Mesothelial cell of epicardium (in vitro differentiated cells): ENCODE measurements at places on chromosomes 1 and 21. TPM values are rescaled to one million over a fixed set of nuclear protein-coding genes. Genes with fewer than 3 reads are reported as not detected.
A peak's percentile ranks its signal among the peaks of the same experiment; 100 is the strongest.

GRCh38 chr21:38205940-38206339, 50.9 kb upstream of the KCNJ15 start:
- DNase-seq, result no peak

GRCh38 chr1:21956720-21957552, 19.8 kb upstream of the HSPG2 start:
- no peak for DNase-seq

IL10 gene
- total RNA-seq, result not detected in 3 replicates

- DNase-seq, result no peak
Observed at GRCh38 chr21:44511938-44512275, 28.1 kb downstream of the KRTAP10-1 start.

OLFML3 gene
- total RNA-seq, result 115 to 119 TPM (median 118 TPM) in 3 replicates

DNA sequence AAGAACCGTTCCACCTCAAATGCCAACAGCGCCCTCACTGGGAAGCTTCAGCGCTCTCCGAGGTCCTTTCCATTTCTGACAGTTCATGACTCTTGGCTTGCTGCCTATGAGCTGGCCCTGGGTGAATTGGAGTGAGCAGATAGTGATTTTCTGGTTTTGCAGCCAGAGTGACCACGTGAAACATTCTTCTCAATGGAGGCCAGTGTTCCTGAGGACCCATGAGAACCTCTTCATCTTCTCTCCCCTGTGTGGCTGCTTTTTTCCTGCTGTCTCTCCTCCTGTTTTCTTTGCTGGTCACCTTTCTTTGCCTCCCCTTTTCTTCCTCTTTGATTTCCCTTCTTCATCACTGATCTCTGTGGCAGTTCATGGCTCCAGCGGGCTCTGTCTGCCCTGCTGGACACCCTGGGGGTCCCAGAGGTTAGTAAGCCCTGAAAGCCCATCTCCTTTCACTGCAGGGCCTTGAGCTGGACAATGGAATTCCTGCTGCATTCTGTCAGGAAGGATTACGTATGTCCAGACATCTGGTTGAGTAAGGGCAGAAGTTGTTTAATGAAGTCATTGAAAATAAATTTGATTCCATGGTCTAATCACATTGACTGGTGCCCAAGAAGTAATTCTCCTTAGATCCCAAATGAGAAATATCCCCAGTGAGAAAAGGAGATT, 29.9 kb downstream of the VASH2 start:
- DNase-seq, result no peak

GRCh38 chr1:44326024-44326701, 28.9 kb downstream of the ERI3 start:
- DNase-seq, result no peak

BTBD8 gene
- total RNA-seq, result 6.6 to 8.7 TPM (median 8.4 TPM) in 3 replicates

- peak; percentile 66 for DNase-seq
Observed at GRCh38 chr1:13699936-13700520, at the start of gene PRDM2. Gene PRDM2 (plus strand): TSS chr1:13700188. CDS start chr1:13715606, 15,418 bp downstream.

DNA sequence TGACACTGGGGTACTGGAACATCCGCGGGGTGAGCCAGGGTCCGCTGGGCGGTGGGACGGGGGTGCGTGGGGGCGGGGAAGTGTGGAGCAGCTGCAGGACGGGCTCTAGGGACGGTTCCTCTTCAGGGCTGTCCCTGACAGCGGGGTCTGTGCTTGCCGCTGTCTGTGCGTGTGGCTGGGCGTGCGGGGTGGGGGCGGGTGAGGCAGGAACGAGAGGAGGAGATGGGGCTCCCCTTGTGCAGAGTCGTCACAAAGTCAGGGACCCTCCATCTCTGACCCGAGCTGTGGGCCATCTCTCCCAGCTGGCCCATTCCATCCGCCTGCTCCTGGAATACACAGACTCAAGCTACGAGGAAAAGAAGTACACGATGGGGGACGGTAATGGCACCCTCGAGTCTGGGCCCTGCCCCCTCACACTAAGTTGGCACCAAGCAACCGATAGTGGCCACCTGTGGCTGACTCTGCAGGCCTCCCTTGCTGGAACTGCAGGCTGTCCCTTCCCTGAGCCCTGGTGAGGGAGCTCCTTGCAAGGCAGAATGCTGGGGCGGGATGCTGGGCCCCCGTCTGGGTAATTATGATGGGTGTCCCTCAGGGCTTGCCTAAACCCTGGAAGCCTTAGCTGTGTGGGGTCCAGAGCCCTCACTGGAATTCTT, 392 bp downstream of the GSTM2 start:
- DNase-seq, result no peak

DNA sequence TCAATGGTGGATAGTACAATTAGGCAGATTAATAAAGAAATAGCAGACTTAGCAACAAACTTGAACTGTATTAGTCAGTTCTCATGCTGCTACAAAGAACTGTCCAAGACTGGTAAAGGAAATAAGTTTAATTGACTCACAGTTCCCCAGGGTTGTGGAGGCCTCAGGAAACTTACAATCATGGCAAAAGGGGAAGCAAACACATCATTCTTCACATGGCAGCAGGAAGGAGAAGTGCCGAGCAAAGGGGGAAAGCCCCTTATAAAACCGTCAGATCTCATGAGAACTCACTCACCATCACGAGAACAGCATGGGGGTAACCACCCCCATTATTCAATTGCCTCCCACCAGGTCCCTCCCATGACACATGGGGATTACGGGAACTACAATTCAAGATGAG, 27.1 kb upstream of the PDE4B start:
- no peak for DNase-seq

GRCh38 chr1:47757226-47757975, 239.8 kb downstream of the TRABD2B start:
- no peak for DNase-seq

GRCh38 chr1:170853867-170854266, 81.5 kb upstream of the MROH9 start:
- DNase-seq, result no peak

- peak; percentile 76 for DNase-seq
Observed at GRCh38 chr1:64039390-64039926, 164.0 kb upstream of the UBE2U start.

GRCh38 chr1:211715971-211716370, 40.5 kb upstream of the NEK2 start:
- no peak for DNase-seq

INSRR gene
- total RNA-seq, result 0.45 to 0.66 TPM (median 0.51 TPM) in 3 replicates

CNIH3 gene
- 7.3 to 9.2 TPM (median 8.3 TPM) in 3 replicates for total RNA-seq

PLCH2 gene
- total RNA-seq, result 1.7 to 2.1 TPM (median 1.8 TPM) in 3 replicates

GRCh38 chr21:45105906-45106485, 31.6 kb downstream of the ADARB1 start:
- DNase-seq, result no peak

ITGB2 gene
- 0.61 to 1.4 TPM (median 0.74 TPM) in 3 replicates for total RNA-seq

- peak; percentile 82 for DNase-seq
Observed at GRCh38 chr1:39653546-39654031, 14.1 kb upstream of the HEYL start.

DNA sequence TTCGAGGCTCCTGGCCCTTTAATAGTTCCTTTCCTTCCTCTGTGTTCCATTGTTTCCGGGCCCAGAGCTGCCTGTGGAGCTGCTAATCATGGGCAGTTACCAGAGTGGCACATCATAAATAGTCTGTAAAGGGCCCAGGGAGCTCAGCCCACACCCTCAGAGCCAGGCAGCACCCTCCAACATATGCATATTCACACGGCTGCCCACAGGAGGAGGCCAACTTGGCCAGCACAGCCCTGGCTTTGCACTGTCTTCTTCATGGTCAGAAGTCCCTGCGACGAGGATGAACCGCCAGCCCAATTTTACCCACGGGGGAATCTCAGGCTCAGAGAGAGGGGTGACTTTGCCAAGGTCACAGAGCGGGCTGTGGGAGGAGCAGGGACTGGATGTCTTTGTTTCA, 172.5 kb downstream of the TRABD2B start:
- no peak for DNase-seq

TCEANC2 gene
- total RNA-seq, result 6.8 to 9.2 TPM (median 7.8 TPM) in 3 replicates

DNA sequence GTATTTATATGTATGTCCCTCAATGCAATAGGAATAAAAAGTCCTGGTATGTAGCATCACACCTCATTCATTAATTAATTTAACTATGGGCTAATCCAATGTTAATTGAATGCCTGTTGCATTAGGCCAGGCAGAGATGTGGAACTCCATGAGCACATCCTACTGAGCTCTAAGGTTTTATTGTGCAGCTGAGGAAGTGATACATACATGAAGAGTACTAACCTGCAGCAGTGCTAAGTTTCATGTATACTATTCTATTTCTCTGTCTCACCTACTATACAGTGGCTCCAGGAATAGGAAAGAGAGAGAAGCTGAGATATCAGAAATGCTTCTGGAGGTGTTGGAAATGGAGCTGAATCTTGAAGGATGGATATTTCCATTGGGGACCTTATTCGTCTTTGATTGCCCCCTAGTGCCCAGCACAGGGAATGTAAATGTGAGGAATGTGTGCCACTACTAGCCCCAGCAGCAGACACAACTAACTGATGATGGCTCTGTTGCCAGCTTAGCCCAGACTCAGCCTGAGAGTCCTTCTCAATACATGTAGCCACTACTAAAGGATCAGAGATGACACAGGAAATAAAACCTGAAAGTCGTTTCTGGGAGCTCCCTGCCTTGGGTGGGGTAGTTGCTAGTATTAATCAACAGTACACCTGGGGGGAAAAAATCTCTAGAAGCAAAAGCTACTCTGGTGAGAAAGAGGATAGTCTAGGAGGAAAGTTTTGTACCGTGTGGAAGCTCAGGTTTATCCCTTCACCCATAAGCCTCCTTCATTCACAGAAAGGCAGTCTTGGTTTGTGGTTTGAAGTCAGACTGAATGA, 173.3 kb upstream of the FOXD3 start:
- DNase-seq, result no peak

GRCh38 chr1:226063224-226063976, 884 bp downstream of the H3-3A start:
- DNase-seq, result peak; percentile 64

GRCh38 chr21:42414928-42415769, 11.4 kb downstream of the UBASH3A start:
- no peak for DNase-seq

DNA sequence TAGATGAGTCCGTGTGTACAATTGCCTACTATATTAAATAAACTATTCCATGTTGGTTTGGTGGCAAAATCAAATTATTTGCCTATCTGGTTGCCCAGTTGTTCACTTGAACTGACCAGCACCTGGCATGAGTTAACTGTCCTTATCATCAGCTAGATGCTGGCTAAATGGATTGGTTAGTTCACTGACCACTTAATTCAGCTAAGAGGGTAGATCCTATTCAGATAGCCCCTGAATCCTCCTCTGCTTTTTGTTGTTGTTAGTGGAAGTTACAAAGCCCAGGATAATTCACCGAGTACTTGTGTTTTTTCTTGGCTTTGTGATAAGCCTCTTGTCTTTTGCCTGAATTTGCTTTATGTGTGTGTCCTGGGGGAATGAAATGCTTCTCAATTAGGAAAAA, 22.8 kb upstream of the CD53 start:
- DNase-seq, result no peak

RIMS3 gene
- 12.5 to 13.0 TPM (median 12.9 TPM) in 3 replicates for total RNA-seq

GRCh38 chr1:12708396-12709090, 7.4 kb upstream of the AADACL3 start:
- DNase-seq, result no peak

GRCh38 chr1:186046437-186047211, 312.4 kb downstream of the HMCN1 start:
- no peak for DNase-seq

GUCA2B gene
- total RNA-seq, result not detected in 3 replicates
